ENCODE measurements at places on chromosomes 4 and X. TPM values are rescaled to one million over a fixed set of nuclear protein-coding genes. Genes with fewer than 3 reads are reported as not detected.

- H3K4me1 ChIP-seq = peaks cover 3% of the 10 kb centered on the region
- peak; percentile 44 for DNase-seq
- no peak overlapping the region for H3K27ac ChIP-seq
- no peak overlapping the region for H3K4me3 ChIP-seq
- no peaks in the 10 kb centered on the region for H3K36me3 ChIP-seq
These were observed 12.2 kb downstream of the ARHGEF6 start for GRCh38 chrX:136768469-136769084.

- no peak overlapping the region for H3K4me3 ChIP-seq
- no peaks in the 10 kb centered on the region for H3K27me3 ChIP-seq
- no peak overlapping the region for H3K27ac ChIP-seq
- no peaks in the 10 kb centered on the region for H3K4me1 ChIP-seq
These were observed 1651.9 kb downstream of the C4orf33 start for GRCh38 chr4:130747842-130748241.

- H3K4me3 ChIP-seq = no peak overlapping the region
- no peaks in the 10 kb centered on the region for H3K27me3 ChIP-seq
- H3K4me1 ChIP-seq = no peaks in the 10 kb centered on the region
- H3K36me3 ChIP-seq = no peaks in the 10 kb centered on the region
- DNase-seq = no peak
These were observed 1240.0 kb upstream of the ADGRL3 start for GRCh38 chr4:59960143-59960542.

DNA sequence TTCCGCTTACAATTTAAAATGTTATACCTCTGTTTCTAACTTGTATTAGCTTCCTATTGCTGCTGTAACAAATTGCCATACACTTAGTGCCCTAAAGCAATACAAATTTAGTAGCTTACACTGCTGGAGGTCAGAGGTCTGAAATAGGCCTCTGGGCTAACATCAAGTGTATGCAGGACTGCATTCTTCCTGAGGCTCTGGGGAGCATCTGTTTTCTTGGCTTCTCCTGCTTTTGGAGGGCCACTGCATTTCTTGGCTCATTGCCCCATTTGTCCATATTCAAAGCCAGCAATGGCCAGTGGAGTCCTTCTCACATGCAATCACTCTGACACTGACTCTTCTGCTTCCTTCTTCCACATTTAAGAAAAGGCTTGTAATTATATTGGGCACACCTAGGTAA, 639.8 kb upstream of the INTU start:
- no peak for DNase-seq
- no peak overlapping the region for H3K27ac ChIP-seq
- H3K36me3 ChIP-seq = no peaks in the 10 kb centered on the region
- H3K4me3 ChIP-seq = no peak overlapping the region
- no peaks in the 10 kb centered on the region for H3K4me1 ChIP-seq

The CT47B1 gene
- not detected for total RNA-seq

- no peaks in the 10 kb centered on the region for H3K36me3 ChIP-seq
- DNase-seq = peak; percentile 20
- no peak overlapping the region for H3K27ac ChIP-seq
These were observed 11.6 kb downstream of the RBMX2 start for GRCh38 chrX:130413415-130413814.

- no peaks in the 10 kb centered on the region for H3K4me1 ChIP-seq
- no peak overlapping the region for H3K4me3 ChIP-seq
- no peaks in the 10 kb centered on the region for H3K36me3 ChIP-seq
- H3K27me3 ChIP-seq = no peaks in the 10 kb centered on the region
- no peak overlapping the region for H3K27ac ChIP-seq
These were observed 125.8 kb upstream of the RXFP1 start for GRCh38 chr4:158395889-158396288.

The GAGE13 gene
- total RNA-seq = not detected

DNA sequence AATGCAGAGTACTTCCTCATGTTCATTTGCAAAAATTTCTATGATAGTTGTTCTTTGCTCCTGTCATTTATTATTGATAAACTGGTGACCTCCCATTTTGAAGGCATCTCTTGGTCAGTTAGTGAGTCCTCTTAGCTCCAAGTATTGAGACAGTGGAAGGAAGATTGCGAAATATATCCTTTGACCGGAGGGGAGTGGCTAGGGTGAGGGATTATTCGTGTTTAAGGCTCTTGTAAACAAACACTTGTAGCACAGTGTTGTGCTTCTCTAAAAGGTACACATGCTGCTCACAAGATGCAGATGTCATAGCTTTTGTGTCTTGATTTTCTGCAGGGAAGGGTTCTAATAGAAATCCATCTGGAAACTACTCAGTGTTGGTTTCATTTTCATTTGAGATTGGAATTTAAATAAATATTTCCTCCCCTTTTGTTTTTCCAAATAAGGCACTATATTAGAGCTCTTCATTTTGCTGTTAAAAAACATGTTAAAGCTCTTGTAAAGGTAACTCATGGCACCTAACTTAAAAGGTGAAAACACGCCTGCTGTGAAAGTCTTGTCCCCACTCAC, 21.8 kb downstream of the TXLNG start:
- DNase-seq = no peak
- H3K36me3 ChIP-seq = no peaks in the 10 kb centered on the region
- H3K4me3 ChIP-seq = peak overlapping the region; percentile 2
- H3K27me3 ChIP-seq = no peaks in the 10 kb centered on the region
- no peak overlapping the region for H3K27ac ChIP-seq

The FGB gene
- total RNA-seq = 1.0 TPM

The CSAG1 gene
- not detected for total RNA-seq

DNA sequence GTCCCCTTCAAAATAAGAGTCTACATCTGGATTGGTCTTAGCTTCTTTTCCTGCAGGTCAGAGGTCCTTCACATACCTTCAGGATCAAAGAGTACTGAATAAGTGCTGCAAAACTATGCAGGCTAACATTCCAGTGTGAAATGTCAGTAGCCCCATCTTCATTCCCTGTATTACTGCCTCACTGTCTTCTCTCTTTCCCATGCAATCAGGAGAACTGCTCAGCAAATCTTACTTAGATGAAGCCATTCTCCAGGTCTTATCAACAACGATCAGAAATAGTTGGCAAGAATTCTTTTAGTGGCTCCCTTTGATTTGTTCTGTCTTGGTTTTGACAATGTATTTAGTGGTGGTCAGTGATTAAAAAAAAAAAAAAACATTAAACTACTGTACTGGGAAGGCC, 26.0 kb upstream of the IQCM start:
- no peaks in the 10 kb centered on the region for H3K4me1 ChIP-seq
- no peak for DNase-seq
- H3K36me3 ChIP-seq = no peaks in the 10 kb centered on the region
- no peak overlapping the region for H3K4me3 ChIP-seq

GRCh38 chrX:147935156-147935758, 23.5 kb downstream of the FMR1 start:
- no peak for DNase-seq
- no peak overlapping the region for H3K4me3 ChIP-seq
- H3K36me3 ChIP-seq = no peaks in the 10 kb centered on the region
- no peaks in the 10 kb centered on the region for H3K4me1 ChIP-seq

- H3K27ac ChIP-seq = no peak overlapping the region
- H3K36me3 ChIP-seq = no peaks in the 10 kb centered on the region
- no peaks in the 10 kb centered on the region for H3K27me3 ChIP-seq
- H3K4me3 ChIP-seq = no peak overlapping the region
- no peaks in the 10 kb centered on the region for H3K4me1 ChIP-seq
These were observed 48.3 kb downstream of the FUNDC1 start for GRCh38 chrX:44494357-44494756.

DNA sequence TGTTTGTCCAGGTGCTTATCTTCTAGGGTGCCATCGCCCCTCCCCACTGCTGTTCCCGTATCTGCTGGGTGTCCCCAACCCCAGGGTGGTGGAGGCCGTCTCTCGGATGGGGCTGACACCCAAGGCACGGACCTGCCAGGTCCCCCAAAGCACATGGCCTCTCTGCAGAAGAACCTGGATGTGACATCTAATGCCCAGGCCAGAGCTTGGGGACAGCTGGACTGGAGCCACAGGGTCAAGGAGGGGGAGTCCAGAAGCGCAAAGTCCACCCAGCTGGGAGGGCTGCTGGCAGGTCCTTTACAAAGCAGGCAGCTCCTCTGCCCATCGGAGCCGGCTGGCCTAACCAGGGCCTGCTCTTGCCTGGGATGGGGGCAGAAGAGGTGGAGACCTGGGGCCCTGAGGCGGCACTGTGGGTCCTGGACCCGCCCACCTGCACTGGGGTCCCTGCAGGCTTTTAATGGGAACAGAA, 751 bp upstream of the DOK7 start:
- H3K4me3 ChIP-seq = no peak overlapping the region
- H3K27ac ChIP-seq = no peak overlapping the region
- H3K36me3 ChIP-seq = no peaks in the 10 kb centered on the region
- no peaks in the 10 kb centered on the region for H3K27me3 ChIP-seq

DNA sequence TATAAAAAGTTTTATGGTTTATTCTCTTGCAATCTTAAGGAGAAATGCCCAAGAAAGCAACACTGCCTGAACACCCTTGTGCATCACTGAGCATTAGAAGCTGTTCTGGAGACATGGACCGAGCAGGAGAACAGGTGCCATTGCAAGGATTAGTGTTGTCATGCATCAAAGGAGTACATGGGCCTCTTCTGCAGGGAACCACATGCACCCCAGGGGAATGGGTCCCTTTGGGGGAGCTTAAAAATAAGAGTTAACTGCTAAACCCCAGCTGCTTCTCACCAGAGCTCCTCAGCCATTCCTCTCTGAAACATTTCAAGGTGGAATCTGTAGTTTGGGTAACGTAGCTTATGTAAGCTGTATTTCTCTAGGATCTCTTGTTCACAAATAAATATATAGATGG, 353.0 kb upstream of the SLC7A11 start:
- no peaks in the 10 kb centered on the region for H3K4me1 ChIP-seq
- DNase-seq = no peak
- no peak overlapping the region for H3K27ac ChIP-seq
- no peak overlapping the region for H3K4me3 ChIP-seq

The ZNF732 gene
- 0.45 TPM for total RNA-seq

DNA sequence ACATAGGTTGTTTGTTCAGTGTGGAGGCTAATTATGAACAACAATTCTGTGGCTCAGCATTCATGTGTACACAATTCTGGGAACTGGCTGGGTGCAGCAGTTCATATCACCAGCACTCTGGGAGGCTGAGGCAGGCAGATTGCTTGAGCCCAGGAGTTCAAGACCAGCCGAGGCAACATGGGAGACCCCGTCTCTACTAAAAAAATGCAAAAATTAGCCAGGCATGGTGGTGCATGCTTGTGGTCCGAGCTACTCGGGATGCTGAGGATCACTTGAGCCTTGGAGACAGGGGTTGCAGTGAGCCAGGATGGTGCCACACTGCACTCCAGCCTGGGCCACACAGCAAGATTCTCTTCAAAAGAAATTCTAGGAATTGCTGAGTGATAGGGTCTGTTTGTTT, 4.5 kb upstream of the PPP2R2C start:
- no peak overlapping the region for H3K4me3 ChIP-seq
- H3K27me3 ChIP-seq = no peaks in the 10 kb centered on the region
- no peak overlapping the region for H3K27ac ChIP-seq
- no peaks in the 10 kb centered on the region for H3K4me1 ChIP-seq
- H3K36me3 ChIP-seq = no peaks in the 10 kb centered on the region
- DNase-seq = no peak

GRCh38 chr4:134327274-134328122, 125.9 kb upstream of the PABPC4L start:
- no peaks in the 10 kb centered on the region for H3K27me3 ChIP-seq
- DNase-seq = no peak
- H3K4me3 ChIP-seq = no peak overlapping the region
- no peaks in the 10 kb centered on the region for H3K4me1 ChIP-seq
- no peaks in the 10 kb centered on the region for H3K36me3 ChIP-seq
- no peak overlapping the region for H3K27ac ChIP-seq

- H3K27me3 ChIP-seq = no peaks in the 10 kb centered on the region
- no peak overlapping the region for H3K27ac ChIP-seq
- DNase-seq = peak; percentile 33
These were observed 64.5 kb downstream of the GPC4 start for GRCh38 chrX:133350751-133351150.

DNA sequence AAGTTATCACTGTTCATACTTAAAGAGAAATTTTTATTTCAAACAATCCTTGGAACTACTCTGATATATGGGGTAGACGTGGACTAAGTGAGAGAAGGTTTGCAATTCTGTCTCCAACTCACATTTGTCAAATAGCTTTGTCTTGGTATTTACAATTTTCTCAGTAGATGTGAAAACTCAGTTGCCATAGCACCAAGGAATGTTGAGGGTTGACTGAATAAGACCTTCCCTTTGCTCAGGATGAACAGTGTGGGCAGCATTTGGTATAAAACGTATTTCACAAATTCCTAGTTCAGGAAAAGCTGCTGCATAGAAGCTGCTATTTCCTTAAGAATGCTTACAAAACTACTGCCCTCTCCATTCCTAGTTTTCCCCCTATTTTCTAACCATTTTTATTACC, 399.5 kb downstream of the NKX6-1 start:
- no peaks in the 10 kb centered on the region for H3K4me1 ChIP-seq
- no peak overlapping the region for H3K27ac ChIP-seq
- no peaks in the 10 kb centered on the region for H3K27me3 ChIP-seq
- no peak overlapping the region for H3K4me3 ChIP-seq
- no peaks in the 10 kb centered on the region for H3K36me3 ChIP-seq

The COL4A5 gene
- 45.3 TPM for total RNA-seq

DNA sequence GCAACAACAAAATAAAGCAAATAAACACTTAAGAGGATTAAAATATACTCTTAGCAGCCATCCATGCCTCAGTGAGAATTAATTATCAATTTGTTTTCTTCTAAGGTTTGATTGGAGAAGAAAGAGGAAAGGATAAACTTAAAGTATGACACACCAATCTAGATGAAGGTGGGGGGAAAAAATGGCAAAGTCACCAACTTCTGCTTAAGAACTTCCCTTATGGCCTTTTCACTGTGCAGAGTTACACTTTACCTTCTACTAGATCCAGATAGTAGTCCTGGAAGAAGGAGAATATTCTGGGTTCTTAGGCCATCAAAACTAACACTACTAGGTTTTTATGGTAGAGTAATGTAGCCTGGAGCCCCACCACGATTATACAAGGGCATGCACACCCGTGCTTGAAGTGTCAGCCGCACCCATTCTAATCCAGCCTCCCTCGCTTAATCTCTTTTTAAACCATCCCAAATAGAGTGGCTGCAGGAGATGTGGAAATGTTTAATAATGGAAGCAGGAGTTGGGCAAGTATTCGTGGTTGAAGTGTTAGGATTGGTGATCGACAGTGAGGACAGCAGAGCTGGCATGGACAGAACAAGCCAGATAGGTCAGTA, 14.1 kb downstream of the ENPEP start:
- no peaks in the 10 kb centered on the region for H3K4me1 ChIP-seq
- no peak overlapping the region for H3K27ac ChIP-seq
- no peak overlapping the region for H3K4me3 ChIP-seq
- no peaks in the 10 kb centered on the region for H3K36me3 ChIP-seq
- no peaks in the 10 kb centered on the region for H3K27me3 ChIP-seq
